ENCODE measurements at places on chromosomes 11 and 22.

DNA sequence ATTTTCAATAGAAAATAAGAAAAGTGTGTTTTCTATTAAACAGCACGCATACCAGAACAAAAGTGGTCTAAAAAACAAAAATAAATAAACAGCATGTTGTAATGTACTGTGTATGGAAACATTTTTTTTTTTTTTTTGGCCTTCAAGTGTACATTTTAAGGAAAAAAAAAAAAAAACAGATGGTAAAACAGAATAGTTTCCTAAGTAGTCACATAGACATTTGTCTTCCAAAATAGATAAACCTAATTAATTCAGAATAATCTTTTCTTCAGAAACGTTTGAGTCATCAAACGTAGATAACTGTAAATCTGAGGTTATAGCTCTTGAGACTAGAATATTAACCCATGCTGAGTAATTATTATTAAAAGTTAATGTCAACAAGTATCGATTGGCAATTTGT is 396 bp upstream of the CFAP300 start:
- DNase-seq = no peak

DNA sequence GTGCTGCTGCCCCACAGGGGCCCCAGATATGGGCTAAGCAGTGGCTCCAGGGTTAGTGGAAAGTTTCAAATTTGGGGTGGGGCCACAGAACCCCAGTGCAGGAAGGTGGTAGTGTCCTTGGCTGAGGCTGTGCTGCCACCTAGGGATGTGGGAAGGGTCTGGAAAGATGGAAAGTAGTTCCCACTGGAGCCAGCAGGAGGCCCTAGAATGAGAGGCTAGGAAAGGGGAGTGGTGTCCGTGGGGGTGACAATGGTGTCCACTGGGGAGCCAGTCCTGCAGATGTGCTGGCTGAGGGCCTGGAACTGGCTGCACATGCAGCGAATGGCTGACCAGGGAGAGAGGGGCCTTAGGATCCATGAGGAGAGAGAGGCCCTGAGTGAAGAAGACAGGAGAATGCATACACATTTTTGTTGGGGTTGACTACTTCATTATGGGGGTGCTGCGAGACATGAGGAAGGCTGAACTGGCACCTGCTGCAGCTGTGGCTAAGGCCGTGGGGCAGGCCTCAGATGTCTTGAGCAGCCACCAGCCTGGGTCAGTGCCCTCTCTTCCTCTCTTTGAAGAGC is 21.1 kb downstream of the RFPL3 start:
- no peak for DNase-seq

- DNase-seq = no peak
These were observed 32.0 kb downstream of the IGHMBP2 start for GRCh38 chr11:68935516-68936357.

DNA sequence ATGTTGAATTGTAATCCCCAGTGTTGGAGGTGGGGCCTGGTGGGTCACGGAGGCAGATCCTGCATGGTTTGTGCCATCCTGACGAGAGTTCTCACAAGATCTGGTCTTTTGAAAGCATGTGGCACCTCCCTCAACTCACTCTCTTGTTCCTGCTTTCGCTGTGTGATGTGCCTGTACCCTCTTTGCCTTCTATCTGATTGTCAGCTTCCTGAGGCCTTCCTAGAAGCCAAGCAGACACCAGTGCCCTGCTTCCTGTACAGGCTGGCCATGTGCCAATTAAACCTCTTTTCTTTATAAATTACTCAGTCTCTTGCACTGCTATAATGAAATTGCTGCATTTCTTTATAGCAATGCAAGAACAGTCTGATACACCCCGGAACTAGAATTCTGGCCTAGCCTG is 13.1 kb downstream of the PTPN5 start:
- no peak for DNase-seq

- no peak for DNase-seq
These were observed 92.3 kb upstream of the PAX6 start for GRCh38 chr11:31903225-31904074.

- DNase-seq = no peak
These were observed 26.7 kb downstream of the OSBPL5 start for GRCh38 chr11:3138178-3139085.

DNA sequence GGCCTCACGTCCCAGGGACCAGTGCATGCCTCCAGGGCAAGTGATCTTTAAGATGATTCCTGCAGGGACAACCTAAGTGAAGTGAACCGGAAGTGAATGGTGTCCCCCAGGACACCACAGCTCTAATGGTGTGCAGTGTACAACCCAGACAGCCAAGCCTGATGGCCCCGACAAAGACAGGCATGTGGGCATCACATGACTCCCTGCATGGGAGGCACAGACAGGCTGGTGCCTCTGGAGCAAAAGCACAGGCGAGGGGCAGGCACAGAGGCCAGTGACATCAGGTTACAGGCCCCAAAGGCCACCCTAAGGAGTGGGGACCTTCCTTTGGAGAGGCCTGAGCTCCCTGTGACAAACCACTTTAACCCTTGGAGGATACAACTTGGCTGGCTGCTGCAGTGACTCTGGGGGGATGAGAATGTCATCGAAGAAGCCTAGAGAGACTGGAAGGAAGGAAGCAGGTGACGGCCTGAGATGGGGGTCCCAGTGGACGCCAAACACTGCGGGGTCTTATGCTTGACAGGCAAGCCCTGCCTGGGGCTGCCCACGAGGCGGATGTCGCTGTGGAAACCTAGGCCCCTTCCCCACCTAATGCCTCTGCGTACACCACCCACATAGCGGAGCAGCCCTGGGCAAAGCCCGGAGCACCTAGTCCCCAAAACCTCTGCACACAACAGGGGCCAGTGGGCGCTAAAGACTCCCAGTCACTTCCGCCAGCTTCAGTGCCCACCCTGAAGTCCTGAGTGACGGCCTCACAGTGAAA is 12.4 kb downstream of the POLR3H start:
- DNase-seq = no peak

DNA sequence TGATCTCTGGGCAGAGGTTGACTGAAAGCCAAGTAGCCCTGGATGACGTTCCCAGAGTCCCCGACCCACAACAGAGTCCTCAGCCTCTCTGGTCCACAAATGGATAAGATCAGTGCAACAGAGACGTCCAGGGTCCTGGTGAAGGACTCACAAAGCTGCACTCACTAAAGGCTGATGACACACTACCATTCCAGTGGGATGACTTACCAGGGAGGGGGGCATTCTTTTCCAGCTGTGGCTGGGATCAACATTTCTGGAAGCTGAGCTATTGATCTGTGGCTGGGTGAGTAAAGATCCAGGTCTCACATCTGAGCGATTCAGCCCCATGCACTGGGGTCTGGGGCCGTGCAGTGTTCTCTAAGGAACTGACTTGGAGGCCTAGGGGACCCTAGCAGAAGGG is 296.2 kb downstream of the NTM start:
- peak; percentile 38 for DNase-seq

DNA sequence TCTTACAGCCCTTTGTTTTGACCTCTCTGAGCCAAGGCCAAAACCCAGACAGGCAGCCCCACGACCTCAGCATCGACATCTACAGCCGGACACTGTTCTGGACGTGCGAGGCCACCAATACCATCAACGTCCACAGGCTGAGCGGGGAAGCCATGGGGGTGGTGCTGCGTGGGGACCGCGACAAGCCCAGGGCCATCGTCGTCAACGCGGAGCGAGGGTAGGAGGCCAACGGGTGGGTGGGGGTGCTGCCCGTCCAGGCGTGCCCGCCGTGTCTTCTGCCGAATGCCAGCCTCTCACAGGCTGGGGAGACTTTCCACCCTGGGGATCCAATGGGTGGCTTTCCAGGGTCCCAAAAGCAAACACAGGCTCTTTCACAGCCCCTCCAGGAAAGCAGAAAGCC is 37.1 kb upstream of the PPP6R3 start:
- DNase-seq = no peak

DNA sequence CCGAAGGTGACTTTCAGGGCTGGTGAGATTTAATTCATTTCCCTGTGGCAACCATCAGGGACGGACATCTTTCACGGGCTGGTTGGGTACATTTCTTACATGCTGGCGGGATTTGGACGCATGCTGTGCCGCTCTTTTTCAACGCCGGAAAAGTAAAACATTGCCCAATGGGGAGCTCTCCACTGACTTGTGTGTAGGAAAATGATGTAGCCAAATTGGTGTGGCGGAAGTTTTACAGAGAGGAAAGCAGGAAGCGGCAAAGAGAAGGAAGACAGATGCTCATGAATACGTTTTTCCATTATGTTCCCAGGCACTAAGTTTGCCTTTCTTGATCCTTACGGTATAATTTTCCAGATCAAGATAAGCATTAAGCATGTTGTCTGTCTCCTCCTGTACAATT is 375.8 kb downstream of the NTM start:
- no peak for DNase-seq

- DNase-seq = no peak
These were observed 14.9 kb upstream of the NAV2 start for GRCh38 chr11:19697721-19698121.

- DNase-seq = no peak
These were observed 58.4 kb upstream of the GAB2 start for GRCh38 chr11:78476066-78476465.

GRCh38 chr11:130737866-130738431 is 178.3 kb downstream of the SNX19 start:
- peak; percentile 53 for DNase-seq

GRCh38 chr11:11980841-11981308 is 27.6 kb downstream of the DKK3 start:
- no peak for DNase-seq

DNA sequence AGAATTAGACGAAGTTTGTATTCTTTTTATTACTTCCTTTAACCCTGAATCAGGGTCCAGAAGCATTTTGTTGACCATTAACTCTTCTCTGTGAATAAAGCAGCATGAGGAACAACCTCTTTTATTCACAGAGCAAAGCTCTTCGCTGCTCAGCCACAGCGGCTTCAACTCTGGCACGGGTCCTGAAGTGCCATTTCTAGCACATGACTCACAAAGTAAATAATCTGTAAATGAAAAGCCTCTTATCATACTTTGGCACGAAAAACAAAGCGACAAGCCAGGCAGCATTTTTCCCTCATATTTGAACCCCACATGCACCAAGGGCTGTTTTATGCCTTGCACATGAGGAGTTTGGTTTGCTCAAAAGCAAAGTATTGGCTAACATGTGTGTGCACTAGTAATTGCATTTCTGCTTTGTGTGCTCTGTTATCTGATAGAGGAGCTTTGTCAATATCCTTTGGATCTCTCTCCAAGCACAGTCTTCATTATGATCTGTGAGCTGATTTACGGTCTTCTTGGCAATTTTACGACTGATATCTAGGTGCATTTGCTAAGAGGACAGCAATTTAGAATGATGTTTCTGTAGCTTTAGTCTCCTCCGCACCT is 33.0 kb upstream of the APOBEC3A start:
- peak; percentile 86 for DNase-seq

DNA sequence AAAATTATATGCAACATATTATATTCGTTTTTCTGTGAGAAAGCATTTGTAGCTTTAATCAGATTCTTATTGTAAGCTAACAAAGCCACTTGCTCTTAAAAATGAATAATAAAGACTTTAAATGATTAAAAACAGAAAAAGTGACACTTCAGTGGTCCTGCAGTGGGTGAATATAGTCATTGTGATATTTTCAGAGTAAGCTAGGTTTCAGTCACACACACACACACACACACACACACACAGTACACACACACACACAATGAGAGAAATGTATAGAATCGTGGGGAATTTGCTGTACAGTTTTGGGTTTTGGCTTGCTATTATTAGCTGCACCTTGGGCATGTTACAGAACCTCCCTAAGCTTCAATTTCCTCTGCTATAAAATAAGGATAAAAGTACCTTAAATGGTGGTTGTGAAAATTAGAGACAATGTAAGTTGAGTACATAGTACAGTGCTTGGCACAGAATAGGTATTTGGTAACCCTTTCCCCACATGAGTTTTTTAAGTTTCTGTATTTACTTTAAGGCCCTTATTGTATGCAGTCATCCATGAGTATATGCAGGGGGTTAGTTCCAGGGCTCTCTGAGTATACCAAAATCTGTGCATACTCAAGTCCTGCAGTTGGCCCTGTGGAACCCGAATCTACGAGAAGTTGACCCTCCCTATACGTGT is 39.8 kb downstream of the CSTPP1 start:
- DNase-seq = no peak

DNA sequence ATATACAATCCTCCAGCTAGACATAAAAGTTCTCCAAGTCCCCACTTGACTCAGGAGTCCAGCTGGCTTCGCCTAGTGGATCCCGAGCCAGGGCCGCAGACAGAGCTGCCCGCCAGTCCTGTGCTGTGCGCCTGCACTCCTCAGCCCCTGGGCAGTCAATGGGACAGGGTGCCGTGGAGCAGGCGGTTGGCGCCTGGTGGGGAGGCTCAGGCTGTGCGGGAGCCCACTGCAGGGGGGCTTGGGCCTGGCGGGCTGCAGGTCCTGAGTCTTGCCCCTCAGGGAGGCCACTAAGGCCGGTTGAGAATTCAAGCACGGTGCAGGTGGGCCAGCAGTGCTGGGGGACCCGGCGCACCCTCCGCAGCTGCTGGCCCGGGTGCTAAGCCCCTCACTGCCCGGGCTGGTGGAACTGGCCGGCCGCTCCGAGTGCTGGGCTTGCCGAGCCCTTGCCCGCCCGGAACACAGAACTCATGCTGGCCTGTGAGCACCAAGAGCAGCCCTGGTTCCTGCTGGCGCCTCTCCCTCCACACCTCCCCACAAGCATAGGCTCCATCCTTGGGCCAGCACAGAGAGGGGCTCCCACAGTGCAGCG is 884.8 kb upstream of the LRRC4C start:
- no peak for DNase-seq

GRCh38 chr11:70796648-70797227 is 398.4 kb downstream of the CTTN start:
- no peak for DNase-seq

GRCh38 chr11:18374956-18375355 is 19.4 kb upstream of the LDHA start:
- DNase-seq = no peak

DNA sequence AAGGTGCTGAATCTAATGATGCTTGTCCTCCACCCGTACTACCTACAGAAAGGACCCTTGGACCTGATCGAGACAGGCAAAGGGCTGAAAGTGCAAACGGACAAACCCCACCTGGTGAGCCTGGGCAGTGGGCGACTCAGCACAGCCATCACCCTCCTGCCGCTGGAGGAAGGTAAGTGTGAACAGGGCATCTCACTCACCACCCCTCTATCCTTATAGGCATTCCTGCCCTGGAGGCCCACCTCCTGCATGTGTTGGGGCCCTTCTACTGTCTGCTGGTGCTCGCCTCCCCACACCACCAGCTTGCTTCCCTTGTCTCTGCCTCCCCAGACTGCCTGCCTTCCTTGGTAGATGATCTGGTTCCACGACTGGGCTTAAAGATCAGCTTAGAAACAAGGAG is 7.1 kb downstream of the PHLDB1 start:
- no peak for DNase-seq

DNA sequence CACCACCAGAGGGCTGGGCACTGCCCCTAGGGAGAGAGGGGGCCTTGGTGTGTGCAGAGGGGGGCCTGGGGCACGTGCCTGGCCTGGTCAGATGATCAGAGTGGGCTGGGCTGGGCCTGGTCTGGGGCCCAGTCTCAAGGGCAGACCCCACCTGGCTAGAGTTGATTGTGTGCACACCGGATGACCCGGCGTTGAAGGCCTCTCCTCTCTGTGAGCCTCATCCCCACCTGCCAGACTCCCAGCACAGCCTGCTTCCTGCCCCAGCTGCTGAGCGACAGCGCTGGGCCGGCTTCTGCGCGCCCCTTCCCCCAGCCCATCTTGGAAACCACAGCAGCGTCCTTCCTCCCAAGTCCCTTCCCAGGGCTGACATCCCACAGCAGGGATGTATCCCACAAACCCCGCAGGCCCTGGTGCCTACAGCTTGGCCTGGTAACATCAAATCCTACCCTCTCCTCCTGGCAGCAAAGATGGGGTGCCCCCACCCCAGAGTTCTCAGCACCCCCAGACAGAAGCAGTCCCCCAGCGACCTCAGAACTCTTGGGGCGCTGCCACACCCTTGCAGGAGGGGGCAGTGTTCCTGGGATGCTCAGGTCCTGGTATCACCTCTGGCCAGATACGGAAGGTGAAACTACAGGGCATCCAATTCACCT is 11.0 kb upstream of the TSSC4 start:
- no peak for DNase-seq

Data from stromal cell of bone marrow (primary cell).